Kidney (tissue), 22 donors: ENCODE measurements at places on chromosomes 3 and 15. TPM values are rescaled to one million over a fixed set of nuclear protein-coding genes. Genes with fewer than 3 reads are reported as not detected.

DNA sequence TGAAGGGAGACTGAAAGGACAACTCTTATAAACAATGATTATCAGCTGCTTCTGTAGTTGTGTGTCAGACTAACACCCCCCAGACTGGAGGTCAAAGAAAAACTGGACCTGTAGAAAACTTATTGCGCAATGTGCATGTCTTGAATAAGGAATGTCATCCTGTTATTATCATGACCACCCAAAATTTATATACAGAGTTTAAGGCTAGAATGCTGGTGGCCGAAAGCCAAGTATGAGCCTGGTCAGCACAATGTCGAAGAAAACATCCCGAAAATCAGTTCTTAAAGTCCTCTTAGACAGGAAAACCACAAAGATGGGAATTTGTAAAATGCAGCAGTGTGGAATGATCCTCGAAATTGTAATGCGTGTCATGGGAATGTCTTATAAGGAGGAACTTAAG, 29.3 kb downstream of the RFTN1 start:
- no peak for DNase-seq

- no peak for DNase-seq
These were observed 86.4 kb upstream of the RORA start for GRCh38 chr15:61315471-61315870.

DNA sequence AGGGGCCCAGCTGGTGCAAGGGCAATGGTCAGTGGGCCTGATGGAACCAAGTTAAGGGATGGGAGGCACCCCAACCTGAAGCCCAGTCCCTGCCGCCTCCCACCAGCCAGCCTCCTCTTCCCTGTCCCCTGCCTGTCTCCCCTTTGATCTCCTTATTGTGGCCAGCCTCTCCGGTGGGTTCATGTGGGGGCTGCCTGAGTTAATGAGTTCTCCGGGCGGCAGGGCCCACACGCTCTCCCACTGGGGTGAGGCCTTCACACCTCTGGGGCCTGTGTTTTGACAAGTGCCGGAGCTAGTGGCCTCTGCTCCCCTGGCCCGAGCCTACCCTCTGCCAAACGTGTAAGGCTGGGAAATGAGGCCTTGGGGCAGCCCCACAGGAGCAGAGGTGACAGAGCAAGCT, 7.2 kb upstream of the MESP1 start:
- DNase-seq: no peak

DNA sequence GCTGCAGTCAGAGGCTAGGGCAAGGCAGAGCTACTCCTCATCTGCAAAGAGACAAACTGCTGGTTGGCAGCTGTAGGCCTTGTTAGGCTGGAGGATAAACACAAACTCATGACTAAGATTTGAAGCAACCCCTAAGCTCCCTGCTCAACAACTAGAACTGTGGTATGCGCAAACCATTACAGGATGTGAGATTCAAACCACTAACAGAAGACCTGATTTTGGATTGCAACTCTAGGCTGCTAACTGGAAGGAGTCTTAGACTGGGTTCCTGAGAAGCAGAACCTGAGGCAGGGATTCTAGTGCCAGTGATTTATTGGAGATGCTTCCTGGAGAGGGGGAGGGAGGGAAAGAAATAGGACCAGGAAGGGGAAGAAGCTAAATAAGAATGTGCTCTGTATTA, 22.5 kb downstream of the CCR4 start:
- no peak for DNase-seq

GRCh38 chr3:143367171-143367570, 247.6 kb downstream of the CHST2 start:
- DNase-seq: no peak

DNA sequence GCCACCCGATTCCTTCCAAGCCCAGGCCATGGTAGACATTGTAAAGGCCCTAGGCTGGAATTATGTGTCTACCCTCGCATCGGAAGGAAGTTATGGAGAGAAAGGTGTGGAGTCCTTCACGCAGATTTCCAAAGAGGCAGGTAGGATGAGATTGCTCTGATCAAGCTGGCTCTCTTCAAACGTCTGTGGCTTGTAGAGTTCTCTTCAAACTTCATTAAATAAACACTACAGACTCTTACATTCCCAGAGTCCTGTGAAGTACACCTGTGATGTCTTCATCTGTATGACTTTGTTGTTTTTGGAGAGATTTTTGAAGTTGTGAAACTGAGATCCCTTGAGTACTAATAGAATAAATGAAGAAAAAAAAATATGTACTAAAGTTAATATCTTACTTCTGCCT, 285.6 kb downstream of the GRM7 start:
- no peak for DNase-seq

The DLL4 gene
- 9.4 TPM for total RNA-seq

The EXD1 gene
- not detected for total RNA-seq

The MAP6D1 gene
- 1.5 TPM for total RNA-seq
